Panc1 (cell line): ENCODE measurements at places on chromosomes 3 and 15. TPM values are rescaled to one million over a fixed set of nuclear protein-coding genes. Genes with fewer than 3 reads are reported as not detected.

DNA sequence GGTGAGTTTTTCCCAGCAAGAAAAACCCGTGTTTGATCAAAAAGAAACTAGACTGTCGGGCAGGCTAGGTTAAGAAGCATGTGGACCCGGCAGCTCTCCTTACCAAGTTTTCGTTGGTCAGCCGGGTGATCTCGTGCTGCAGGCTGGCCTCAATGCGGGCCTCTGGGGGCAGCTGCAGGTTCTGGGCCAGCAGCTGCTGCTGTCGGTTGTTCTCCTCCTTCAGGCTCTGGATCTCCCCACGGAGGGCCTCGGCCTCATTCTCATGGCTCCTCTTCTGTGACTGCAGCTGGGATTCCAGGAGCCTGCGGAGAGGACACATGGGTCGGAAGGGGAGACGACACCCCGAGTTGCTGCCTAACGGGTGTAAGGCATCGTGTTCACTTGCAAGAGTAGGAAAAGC, 44.5 kb upstream of the MYO5C start:
- H3K27ac ChIP-seq, result no peak overlapping the region
- no peaks in the 10 kb centered on the region for H3K36me3 ChIP-seq
- peaks cover 15% of the 10 kb centered on the region for H3K4me1 ChIP-seq
- no peak overlapping the region for H3K4me3 ChIP-seq
- no peaks in the 10 kb centered on the region for H3K27me3 ChIP-seq

- no peaks in the 10 kb centered on the region for H3K27me3 ChIP-seq
- no peak overlapping the region for H3K27ac ChIP-seq
- H3K36me3 ChIP-seq, result peaks cover 4% of the 10 kb centered on the region; the same call in 1 of the 2 replicates
These were observed 23.2 kb downstream of the NXPE3 start for GRCh38 chr3:101802179-101802578.

GRCh38 chr3:167773584-167773983, 38.1 kb downstream of the SERPINI1 start:
- H3K27ac ChIP-seq, result no peak overlapping the region
- H3K27me3 ChIP-seq, result no peaks in the 10 kb centered on the region
- H3K4me3 ChIP-seq, result no peak overlapping the region
- no peak for DNase-seq
- no peaks in the 10 kb centered on the region for H3K36me3 ChIP-seq

Gene PAK6
- 6.3 TPM for total RNA-seq

GRCh38 chr15:39360452-39360851, 220.4 kb upstream of the THBS1 start:
- H3K4me1 ChIP-seq, result no peaks in the 10 kb centered on the region
- no peak overlapping the region for H3K27ac ChIP-seq
- H3K27me3 ChIP-seq, result no peaks in the 10 kb centered on the region
- no peak overlapping the region for H3K4me3 ChIP-seq
- H3K36me3 ChIP-seq, result no peaks in the 10 kb centered on the region

DNA sequence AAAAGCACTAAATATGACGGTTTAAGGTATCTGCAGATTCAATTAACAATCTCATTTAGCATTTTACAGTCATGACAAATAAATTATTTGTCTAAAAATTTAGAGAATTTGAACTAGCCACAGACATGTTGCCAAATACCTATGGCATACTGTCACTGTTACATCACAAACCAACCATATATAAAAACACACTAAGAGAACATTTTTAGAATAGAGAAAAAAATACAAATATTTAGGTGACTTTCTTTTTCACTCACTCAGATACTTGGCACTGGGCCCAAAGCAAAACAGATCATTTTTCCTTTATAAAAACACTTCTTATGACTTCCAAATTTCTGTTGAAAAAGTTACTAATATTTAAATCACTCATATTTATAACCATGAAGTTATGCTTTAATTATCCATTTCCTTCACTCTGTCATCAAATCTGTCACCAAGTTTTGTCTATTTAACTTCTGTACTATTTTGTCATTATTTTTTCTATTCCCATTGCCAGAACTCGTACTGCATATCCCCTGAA, 644.7 kb downstream of the OTOL1 start:
- no peaks in the 10 kb centered on the region for H3K4me1 ChIP-seq
- H3K4me3 ChIP-seq, result no peak overlapping the region
- no peak overlapping the region for H3K27ac ChIP-seq
- H3K27me3 ChIP-seq, result no peaks in the 10 kb centered on the region
- H3K36me3 ChIP-seq, result no peaks in the 10 kb centered on the region

DNA sequence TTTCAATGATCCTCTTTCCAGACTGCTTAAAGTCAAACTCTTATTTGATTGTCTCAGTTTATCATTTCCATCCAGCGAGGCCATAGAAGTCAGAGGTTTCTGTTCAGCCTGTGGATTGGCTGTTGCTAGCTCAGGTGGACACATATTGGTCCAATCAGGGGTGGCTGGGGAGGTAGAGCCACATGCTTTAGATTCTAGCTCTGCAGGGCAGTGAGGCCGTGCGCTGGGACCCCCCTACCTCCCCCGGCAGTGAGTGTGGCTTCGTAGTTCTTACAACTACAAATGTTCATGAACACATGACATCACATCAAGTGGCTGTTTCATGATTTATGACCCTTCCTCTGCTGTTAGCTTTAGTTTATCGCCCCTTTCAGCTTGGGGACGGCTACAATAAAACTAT, 18.0 kb downstream of the APOD start:
- no peaks in the 10 kb centered on the region for H3K36me3 ChIP-seq
- no peak for DNase-seq
- H3K27me3 ChIP-seq, result no peaks in the 10 kb centered on the region
- H3K4me3 ChIP-seq, result no peak overlapping the region
- H3K27ac ChIP-seq, result no peak overlapping the region

DNA sequence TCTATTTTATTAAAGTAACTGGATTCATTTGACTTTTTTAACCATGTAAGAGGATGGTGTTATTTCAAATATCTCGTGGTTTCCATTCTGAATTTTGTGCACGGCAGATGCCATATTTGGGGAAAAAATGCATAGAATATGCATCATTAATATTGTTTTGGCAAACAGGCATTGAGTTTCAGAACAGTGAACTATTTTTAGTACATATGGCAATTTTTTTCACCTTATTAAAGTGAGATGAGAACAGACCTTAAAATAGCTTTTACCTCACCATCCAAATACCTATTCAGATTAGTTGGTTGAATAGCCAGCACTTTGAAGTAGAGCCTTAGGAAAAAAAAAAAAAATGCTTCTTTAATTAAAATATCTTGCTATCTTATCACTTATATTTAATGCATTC, 117.3 kb upstream of the FLNB start:
- H3K4me3 ChIP-seq, result no peak overlapping the region
- no peak for DNase-seq
- H3K36me3 ChIP-seq, result no peaks in the 10 kb centered on the region; the same call in 1 of the 2 replicates
- H3K27ac ChIP-seq, result no peak overlapping the region
- H3K27me3 ChIP-seq, result no peaks in the 10 kb centered on the region

Gene SEMA3B
- 1.4 TPM for total RNA-seq

Gene GOLGA6L7
- total RNA-seq, result not detected

GRCh38 chr3:68256635-68257223, 602.3 kb upstream of the SUCLG2 start:
- no peaks in the 10 kb centered on the region for H3K27me3 ChIP-seq
- no peak for DNase-seq
- H3K36me3 ChIP-seq, result no peaks in the 10 kb centered on the region
- H3K4me3 ChIP-seq, result no peak overlapping the region
- no peaks in the 10 kb centered on the region for H3K4me1 ChIP-seq
- no peak overlapping the region for H3K27ac ChIP-seq

GRCh38 chr15:34851751-34852150, 56.4 kb upstream of the ACTC1 start:
- peaks cover 6% of the 10 kb centered on the region for H3K36me3 ChIP-seq
- no peak overlapping the region for H3K27ac ChIP-seq
- no peak for DNase-seq
- H3K4me3 ChIP-seq, result no peak overlapping the region
- no peaks in the 10 kb centered on the region for H3K27me3 ChIP-seq

Gene GPR62
- not detected for total RNA-seq

DNA sequence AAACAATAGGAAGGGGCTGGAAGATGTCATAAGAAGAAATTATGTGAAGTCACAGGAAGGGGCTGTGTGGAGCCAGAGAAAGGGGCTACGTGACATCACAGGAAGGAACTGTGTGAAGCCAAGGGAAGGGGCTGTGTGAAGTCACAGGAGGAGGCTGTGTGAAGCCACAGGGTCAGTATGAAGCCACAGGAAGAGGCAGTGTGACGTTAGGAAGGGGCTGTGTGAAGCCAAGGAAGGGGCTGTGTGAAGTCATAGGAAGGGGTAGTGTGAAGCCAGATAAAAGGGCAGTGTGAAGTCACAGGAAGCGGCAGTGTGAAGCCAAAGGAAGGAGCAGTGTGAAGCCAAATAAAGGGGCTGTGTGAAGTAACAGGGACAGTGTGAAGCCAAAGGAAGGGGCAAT, 32.5 kb downstream of the GASK1A start:
- no peaks in the 10 kb centered on the region for H3K36me3 ChIP-seq
- no peak overlapping the region for H3K4me3 ChIP-seq
- no peak for DNase-seq
- no peak overlapping the region for H3K27ac ChIP-seq
- H3K4me1 ChIP-seq, result no peaks in the 10 kb centered on the region
- no peaks in the 10 kb centered on the region for H3K27me3 ChIP-seq

GRCh38 chr3:135034291-135034768, 239.3 kb downstream of the EPHB1 start:
- no peaks in the 10 kb centered on the region for H3K4me1 ChIP-seq
- peaks cover 14% of the 10 kb centered on the region for H3K27me3 ChIP-seq
- no peak overlapping the region for H3K27ac ChIP-seq
- no peak for DNase-seq
- no peak overlapping the region for H3K4me3 ChIP-seq
- no peaks in the 10 kb centered on the region for H3K36me3 ChIP-seq

- H3K4me3 ChIP-seq, result no peak overlapping the region
- no peak overlapping the region for H3K27ac ChIP-seq
- no peaks in the 10 kb centered on the region for H3K27me3 ChIP-seq
- no peak for DNase-seq
- H3K4me1 ChIP-seq, result no peaks in the 10 kb centered on the region
These were observed 26.4 kb downstream of the CD47 start for GRCh38 chr3:108064293-108064887.

Gene MED12L
- total RNA-seq, result 2.8 TPM

GRCh38 chr15:48090666-48091065, 30.1 kb upstream of the SLC24A5 start:
- no peaks in the 10 kb centered on the region for H3K4me1 ChIP-seq
- no peaks in the 10 kb centered on the region for H3K36me3 ChIP-seq
- no peaks in the 10 kb centered on the region for H3K27me3 ChIP-seq
- no peak overlapping the region for H3K4me3 ChIP-seq
- no peak for DNase-seq

Gene PLAAT1
- total RNA-seq, result 3.9 TPM

DNA sequence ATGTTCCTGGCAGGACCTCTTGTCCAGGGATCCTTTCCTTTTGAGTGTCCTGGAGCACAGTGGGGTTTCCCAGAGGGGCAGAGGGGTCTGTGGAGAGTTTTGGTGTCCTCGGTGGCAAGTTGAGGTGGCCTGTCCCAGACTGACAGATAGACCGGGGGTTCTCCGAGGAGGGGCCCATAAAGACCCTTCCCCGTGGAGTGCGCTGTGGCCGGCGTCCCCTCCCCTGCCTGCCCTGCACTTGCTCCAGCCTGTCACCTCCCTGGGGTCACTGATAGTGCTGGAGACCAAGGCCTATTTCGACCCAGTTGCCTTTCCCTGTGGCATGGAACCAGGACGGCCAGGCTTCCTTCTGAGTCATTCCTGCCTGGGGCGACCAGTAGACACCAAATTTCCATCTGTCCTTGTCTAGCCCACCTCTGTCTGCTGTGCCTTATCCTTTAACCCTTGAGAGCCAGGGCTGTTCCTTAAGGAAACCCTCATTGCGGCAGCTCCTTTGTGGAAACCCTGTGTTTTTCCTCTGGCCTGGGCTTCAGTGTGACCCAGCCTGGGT, 2.9 kb downstream of the MUC4 start:
- DNase-seq, result no peak
- no peaks in the 10 kb centered on the region for H3K36me3 ChIP-seq
- H3K27ac ChIP-seq, result no peak overlapping the region
- no peaks in the 10 kb centered on the region for H3K4me1 ChIP-seq
- no peaks in the 10 kb centered on the region for H3K27me3 ChIP-seq

GRCh38 chr15:62873203-62873602, 169.3 kb upstream of the TPM1 start:
- H3K27me3 ChIP-seq, result no peaks in the 10 kb centered on the region
- H3K4me1 ChIP-seq, result no peaks in the 10 kb centered on the region
- no peaks in the 10 kb centered on the region for H3K36me3 ChIP-seq
- DNase-seq, result no peak

GRCh38 chr15:72923289-72923688, 129.0 kb upstream of the NEO1 start:
- H3K36me3 ChIP-seq, result no peaks in the 10 kb centered on the region
- H3K4me1 ChIP-seq, result no peaks in the 10 kb centered on the region
- peaks cover 2% of the 10 kb centered on the region for H3K27me3 ChIP-seq

Gene CMTM8
- 9.8 TPM for total RNA-seq

DNA sequence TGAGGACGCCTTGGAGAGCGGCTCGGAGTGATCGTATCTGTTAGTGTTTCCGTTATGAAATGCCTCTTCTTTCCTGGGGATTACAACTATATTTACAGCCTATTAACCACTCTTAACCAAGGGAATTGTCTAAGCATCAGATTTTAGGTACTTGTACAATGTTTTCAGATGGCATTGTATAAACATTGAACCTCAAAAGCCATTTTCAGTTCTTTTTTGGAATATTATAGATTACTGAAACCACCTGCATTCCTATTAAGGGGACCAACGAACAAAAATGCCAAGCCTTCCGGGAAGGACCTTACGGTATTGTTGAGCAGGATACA, 1.1 kb downstream of the NEO1 start:
- peak overlapping the region; percentile 51 for H3K4me3 ChIP-seq
- peaks cover 67% of the 10 kb centered on the region for H3K27me3 ChIP-seq
- peaks cover 3% of the 10 kb centered on the region; the same call in 1 of the 2 replicates for H3K36me3 ChIP-seq
- H3K4me1 ChIP-seq, result peaks cover 11% of the 10 kb centered on the region

Gene GLDN
- total RNA-seq, result 0.57 TPM

Gene PPP2R3A
- total RNA-seq, result 8.1 TPM

Gene NUP210
- total RNA-seq, result 36.8 TPM

DNA sequence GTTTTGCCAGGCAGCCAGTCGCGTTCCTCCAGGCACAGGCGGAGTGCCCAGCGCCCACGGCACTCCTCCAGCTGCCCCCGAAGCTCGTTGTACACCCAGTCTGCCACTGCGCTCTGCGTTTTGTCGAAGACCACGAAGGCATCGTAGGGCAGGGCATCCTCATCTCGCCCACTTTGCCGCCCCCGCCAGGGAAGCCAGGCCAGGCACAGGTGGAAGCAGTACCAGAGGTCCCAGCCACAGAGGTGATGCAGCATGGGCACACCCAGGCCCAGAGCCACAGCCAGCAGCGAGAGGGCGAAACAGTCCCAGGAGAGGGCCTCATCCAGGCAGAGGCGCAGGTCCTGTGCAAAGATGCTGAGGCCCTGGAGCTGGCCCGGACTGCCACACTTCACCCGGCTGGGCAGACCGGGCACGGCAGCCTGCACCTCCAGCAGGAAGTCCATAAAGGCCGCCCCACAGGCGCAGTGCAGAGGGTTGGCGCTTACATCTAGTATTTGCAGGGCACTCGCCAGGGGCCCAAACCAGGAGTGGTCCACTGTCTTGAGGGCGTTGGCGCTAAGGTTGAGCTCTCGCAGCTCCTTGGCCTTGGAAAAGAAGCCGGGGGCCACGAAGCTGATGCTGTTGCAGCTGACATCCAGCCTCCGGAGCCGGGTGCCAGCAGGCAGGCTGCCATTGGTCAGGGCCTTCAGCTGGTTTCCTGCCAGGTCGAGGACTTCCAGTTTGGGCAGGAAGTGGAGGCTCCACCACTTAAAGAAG, 3.7 kb downstream of the TLR9 start:
- no peak for DNase-seq
- no peak overlapping the region for H3K4me3 ChIP-seq
- H3K27me3 ChIP-seq, result no peaks in the 10 kb centered on the region
- no peak overlapping the region for H3K27ac ChIP-seq
